NCI-H2029 (cell line): ENCODE measurements at places on chromosomes 2 and 18.

DNA sequence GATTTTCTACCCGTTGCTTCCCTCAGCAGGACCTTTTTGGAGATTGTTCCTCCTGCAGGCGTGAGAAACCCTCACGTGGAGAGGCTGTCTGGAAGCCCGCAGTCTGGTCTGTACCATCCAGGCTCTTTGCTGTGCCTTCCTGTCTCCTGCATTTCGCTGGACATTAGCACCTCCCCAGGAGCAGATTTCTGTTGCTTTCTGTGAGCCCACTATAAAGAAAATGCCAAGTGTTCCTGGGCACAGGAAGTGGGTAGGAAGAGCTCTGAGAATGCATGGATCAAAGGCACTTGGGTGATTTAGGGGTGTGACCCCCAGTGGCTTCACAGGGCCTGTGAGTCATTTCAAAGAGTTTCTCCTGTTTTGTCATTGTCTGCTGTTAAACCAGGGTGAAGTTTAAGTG, 27.3 kb downstream of the SPTBN1 start:
- no peak for DNase-seq

DNA sequence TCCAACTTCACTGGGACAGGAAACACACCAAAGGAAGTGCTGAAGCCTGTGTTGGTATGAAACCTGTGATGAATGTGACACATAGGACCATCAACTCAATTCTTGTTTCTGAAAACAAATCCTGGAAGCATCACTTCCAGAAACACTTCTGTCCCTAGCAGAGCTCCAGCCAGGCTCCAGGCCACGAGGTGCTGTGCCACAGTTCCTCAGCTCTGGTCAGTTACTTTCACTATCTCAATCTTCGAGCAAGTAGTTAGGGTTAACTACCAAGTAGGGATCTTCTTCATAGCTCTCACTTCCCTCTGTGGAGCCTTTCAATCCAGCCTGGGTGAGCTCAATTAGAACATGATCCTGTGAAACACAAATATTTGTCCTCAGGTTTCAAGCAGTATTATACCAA, 3.6 kb upstream of the LCT start:
- no peak for DNase-seq

- DNase-seq = no peak
These were observed 278.4 kb upstream of the SPRED2 start for GRCh38 chr2:65710779-65711295.

- no peak for DNase-seq
These were observed 172.5 kb upstream of the RAB6C start for GRCh38 chr2:129806990-129807389.

GRCh38 chr2:43714164-43714563, 37.9 kb upstream of the C1GALT1C1L start:
- DNase-seq = no peak

GRCh38 chr2:200383380-200384110, 77.1 kb downstream of the SPATS2L start:
- DNase-seq = no peak

- DNase-seq = peak; percentile 41
These were observed 24.8 kb upstream of the KIDINS220 start for GRCh38 chr2:8862230-8862629.

DNA sequence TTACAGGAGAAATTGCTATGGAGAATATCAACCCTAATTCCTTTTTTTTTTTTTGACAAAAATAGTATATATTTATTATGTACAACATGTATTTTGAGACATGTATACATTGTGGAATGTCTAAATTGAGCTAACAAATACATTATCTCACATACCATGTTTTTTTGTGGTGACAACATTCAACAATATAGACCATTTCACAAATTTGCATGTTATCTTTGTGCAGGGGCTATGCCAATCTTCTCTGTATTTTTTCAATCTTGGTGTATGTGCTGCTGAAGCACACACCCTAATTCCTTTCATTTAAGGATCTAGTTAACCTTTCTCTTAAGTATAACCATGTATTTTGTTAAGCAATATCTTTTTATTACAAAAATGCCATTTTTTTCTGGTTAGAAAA, 13.2 kb downstream of the SLC39A10 start:
- no peak for DNase-seq

DNA sequence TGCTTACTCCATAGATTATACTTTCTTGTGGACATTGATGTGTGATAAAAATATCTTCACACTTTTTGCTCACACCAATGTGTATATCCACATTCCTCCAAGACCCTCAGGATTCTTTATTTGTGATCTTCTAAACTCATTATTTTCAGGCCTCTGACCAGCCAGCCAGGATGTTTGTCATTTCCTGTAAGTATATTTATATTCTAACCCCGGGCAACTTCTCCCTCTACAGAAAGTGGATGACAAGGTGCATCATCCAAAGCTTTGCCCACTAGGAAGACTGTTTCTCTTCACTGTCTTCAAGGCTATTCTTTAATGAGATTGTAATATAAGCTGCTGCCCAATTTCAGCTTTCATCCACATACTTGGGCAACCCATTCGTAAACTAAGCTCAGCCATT, 3.6 kb upstream of the CWC22 start:
- DNase-seq = no peak

DNA sequence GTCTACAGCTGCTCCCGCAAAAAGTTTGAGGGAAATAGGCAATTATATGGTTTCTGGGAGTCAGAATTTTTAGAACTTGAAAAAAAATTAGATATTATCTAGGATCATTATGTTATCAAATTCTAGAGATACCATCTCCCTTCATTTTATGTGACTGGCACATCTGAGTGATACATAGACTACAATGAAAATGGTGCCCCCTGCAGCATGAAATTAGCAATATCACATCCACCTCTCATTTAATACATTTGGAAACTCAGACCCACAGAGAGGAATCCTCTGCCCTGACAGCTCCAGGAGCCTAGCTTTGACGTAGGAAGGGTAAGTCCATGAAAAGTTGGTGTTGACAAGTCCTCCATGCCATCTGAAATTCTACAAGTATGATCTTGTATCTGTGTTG, 381.6 kb downstream of the SUCLG1 start:
- DNase-seq = peak; percentile 1

- no peak for DNase-seq
These were observed 8.2 kb downstream of the TTC32 start for GRCh38 chr2:19893520-19894133.

GRCh38 chr2:54271843-54272627, 16.0 kb upstream of the TSPYL6 start:
- no peak for DNase-seq

DNA sequence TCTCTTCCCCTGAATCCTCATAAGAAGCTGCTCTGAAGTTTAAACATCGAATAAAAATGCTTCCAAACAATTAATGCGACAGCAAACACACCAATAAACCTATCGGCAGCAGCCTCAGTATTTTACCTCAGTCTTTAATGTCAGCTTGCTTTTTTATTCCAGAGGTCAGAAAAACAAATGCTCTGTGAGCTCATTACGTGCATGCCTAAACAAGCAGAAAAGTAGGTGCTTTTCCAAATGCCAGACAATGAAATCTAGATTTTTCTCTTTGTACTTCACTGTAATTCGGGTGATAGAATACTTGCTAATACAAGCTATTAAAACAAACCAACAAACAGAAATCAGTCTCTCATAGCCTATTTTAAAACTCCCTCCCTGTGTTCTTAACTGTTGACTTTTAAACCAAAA, 381.5 kb downstream of the NRXN1 start:
- no peak for DNase-seq

GRCh38 chr2:23379220-23379695, 5.7 kb upstream of the KLHL29 start:
- DNase-seq = no peak

DNA sequence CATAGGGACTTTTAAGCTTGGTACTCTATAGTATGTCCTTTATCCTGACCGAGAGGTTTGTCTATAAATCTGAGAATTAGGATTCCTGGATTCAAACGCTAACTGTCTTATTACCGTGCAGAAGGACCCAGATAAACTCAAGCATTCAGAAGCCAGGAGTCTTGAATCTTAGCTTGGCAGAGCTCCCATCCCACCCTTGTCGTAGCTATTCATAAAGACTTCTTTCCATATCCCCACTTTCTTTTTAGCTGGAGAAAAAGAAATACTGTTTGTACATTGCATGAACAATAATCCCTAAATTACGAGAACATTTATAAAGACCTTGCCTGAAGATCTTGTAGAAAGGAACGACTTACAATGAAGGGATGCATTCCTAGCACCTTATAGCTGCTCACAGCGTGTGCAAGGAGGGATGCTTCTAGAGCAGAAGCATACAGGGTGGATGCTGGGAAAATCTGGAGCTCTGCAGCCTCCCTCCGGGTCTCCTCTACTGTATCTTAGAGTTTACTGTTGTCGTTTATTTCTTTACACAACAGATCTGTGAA, 13.6 kb downstream of the EFR3B start:
- DNase-seq = no peak

GRCh38 chr2:140542627-140543026, 1588.2 kb downstream of the LRP1B start:
- DNase-seq = no peak

- no peak for DNase-seq
These were observed 25.4 kb upstream of the STPG4 start for GRCh38 chr2:47180531-47180930.

- DNase-seq = no peak
These were observed 154.9 kb upstream of the EPHA4 start for GRCh38 chr2:221726894-221727513.

DNA sequence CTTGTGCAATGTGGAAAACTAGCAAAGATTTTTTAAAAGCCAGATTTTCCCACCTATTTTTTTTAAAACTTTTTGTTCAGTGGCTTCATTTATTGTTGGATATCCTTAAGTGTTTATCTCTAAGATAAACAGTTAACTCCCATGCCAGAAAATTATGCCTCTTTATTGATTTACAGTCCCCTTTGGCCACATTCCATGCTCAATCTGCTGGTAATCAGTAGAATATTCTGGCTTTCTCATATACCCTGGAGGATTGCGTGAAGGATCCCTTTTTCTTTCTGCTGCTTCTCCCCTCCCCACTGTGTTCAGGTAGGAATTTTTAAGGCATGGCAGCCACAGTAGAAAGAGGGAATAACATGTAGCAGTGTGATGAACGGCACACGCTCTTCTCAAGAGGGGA, 2.6 kb downstream of the GRHL1 start:
- DNase-seq = no peak

- DNase-seq = no peak
These were observed 20.4 kb downstream of the UBXN4 start for GRCh38 chr2:135762022-135762421.

- DNase-seq = no peak
These were observed 214.8 kb upstream of the PID1 start for GRCh38 chr2:229485857-229486256.

GRCh38 chr2:38509947-38510326, 92.8 kb downstream of the HNRNPLL start:
- no peak for DNase-seq

DNA sequence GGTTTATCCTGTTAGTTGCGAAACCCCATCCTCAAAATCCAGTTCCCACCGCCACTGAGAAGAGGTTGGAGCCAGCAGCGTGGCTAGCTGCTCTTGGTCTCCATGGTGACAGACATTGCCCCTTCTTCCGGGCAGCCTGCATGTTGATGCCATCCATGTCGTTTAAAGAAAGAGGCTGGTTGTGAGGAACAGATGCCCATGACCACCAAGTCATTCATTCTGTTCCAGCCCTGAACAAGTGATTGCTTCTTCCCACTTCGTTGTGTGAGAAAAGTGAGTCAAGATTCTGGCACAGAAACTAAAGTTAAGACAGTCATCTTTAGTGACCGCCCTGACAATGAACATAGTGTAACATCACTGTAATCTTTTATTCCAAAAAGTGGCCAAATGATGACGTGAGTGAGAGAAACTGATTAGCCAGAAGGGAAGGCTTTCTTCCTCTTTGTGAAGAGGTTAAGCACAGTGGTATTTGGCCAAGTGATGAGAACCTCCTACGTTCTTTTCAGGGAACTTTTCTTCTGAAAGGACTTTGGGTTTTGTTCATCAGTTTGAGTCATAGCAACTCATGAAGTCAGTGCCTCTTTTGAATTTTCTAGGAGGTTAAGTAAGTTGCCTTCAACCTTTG, 272.5 kb downstream of the GALR1 start:
- no peak for DNase-seq

- DNase-seq = no peak
These were observed 25.6 kb upstream of the CASP8 start for GRCh38 chr2:201234663-201235135.

- no peak for DNase-seq
These were observed 41.1 kb downstream of the SULT1C2 start for GRCh38 chr2:108329771-108330170.

- no peak for DNase-seq
These were observed 3.4 kb downstream of the CGREF1 start for GRCh38 chr2:27115519-27115918.

DNA sequence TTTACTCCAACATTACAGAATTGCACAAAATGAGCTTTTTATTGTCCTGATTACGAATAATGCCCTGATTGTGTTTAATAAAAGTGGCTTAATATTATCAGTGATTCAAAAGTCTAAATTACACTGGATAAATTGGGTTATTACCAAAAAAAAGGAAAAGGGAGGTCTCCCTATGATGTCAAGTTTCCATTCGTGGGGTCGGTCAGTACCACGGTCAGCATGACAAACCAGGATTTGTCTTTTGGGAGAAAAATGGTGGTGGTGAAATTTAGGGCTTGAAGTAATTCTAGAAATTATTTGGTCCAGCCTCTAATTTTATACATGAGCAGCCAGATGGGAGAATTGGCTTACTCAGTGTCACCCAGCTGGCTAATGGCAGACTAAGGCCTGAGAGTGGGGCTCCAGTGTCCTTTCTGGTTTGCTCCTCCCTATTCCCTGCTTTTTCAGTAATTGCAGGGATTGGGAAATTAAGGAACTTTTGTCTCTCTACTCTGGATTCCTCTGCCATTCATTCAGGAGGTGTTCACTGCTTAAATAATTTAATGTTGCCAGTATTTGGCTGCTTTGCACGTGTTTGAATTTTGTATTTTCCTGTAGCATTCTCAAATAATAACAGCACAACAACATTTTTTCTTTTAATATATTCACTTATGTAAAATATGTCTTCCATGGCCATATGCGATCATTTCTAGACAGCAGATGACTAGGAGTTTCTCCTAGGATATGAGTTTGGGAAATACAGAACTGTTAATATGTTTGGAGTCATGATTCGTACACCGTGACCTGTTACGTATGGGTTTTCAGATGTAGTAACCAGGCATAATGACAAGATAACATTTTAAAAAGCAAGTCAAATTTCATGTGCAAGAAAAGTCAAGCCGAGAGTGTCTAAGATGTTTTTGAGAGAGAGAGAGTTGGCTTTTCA, 128.9 kb upstream of the NOSTRIN start:
- DNase-seq = no peak

DNA sequence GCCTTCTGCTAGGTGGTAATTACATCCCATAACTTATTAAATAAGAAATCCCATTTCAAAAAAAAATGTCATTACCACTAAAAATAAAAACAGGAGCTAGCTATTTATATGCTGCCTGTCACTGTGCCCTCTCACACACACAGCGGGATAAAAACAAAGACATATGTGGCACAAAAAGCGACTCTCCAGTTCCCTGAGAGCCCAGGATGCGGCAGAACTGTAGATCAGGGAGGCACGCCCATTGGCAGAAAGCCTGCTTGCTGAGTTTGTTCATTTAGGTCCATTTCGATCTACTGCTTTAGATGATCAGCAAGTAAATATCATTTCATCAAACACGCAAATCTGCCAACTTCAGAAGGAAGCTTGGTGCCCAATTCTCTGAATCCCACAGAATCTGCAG, 124.4 kb downstream of the TMEM163 start:
- DNase-seq = no peak
